ENCODE measurements at places on chromosomes 4 and X. TPM values are rescaled to one million over a fixed set of nuclear protein-coding genes. Genes with fewer than 3 reads are reported as not detected.

MMRN1 gene
- 0.70 TPM for total RNA-seq

PRDM5 gene
- total RNA-seq = 0.15 TPM

WWC2 gene
- 5.8 TPM for total RNA-seq

DMP1 gene
- total RNA-seq = not detected

VCX3B gene
- not detected for total RNA-seq

ARR3 gene
- total RNA-seq = not detected

UGT2B15 gene
- total RNA-seq = not detected

All from T-helper 17 cell (primary cell).